Cardiac muscle cell (in vitro differentiated cells and primary cell): ENCODE measurements at places on chromosomes 1 and 21.

DNA sequence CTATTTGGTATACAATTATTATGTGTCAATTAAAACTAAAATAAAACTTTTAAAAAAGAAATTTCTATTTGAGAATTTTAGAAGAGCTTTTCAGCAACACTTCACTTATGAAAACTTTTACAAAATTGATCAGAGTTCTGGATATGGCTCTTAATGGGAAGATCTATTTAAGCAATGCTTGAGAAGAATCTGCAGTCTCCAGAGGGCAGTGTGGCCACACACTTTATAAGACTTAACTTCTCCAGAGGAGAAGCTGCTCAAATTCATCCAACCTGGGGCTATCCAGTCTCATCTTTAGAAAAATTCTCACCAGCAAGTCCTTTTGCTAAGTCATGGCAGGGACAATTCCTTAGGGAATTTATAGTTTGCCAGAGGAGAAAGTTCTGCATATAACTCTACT is 25.2 kb upstream of the AGO1 start:
- peak; percentile 9 for DNase-seq
- H3K36me3 ChIP-seq, result peaks cover 11% of the 10 kb centered on the region
- H3K27ac ChIP-seq, result no peak overlapping the region
- H3K4me3 ChIP-seq, result no peak overlapping the region
- H3K27me3 ChIP-seq, result no peaks in the 10 kb centered on the region
- H3K4me1 ChIP-seq, result no peaks in the 10 kb centered on the region

GRCh38 chr21:25329227-25329825 is 278.0 kb downstream of the MRPL39 start:
- no peaks in the 10 kb centered on the region for H3K4me1 ChIP-seq
- no peaks in the 10 kb centered on the region for H3K36me3 ChIP-seq
- H3K27me3 ChIP-seq, result no peaks in the 10 kb centered on the region
- H3K27ac ChIP-seq, result no peak overlapping the region
- DNase-seq, result no peak
- no peak overlapping the region for H3K4me3 ChIP-seq

GRCh38 chr1:172472495-172472894 is 28.6 kb upstream of the PIGC start:
- no peak overlapping the region for H3K4me3 ChIP-seq
- H3K27ac ChIP-seq, result no peak overlapping the region
- no peaks in the 10 kb centered on the region for H3K27me3 ChIP-seq
- H3K36me3 ChIP-seq, result no peaks in the 10 kb centered on the region
- peak; percentile 26 for DNase-seq

DNA sequence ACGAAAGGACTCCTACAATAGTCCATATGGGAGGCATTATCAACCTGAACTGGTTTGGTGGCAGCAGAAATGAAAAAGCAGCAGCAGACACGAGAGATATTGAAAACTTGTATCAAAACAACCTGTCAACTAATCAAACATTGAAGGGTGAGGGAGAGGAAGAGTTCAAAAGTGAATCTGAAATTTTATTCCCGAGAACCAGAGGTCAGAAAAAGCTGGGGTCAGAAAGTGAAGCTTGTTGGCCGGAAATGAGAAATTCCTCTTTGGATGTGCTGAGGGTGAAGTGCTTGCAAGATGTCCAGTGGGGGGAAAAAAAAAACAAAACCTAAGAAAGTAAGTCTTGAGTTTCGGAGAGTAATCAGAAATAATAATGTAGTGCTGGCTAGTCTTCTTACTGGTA is 1.9 kb upstream of the C4BPA start:
- H3K27ac ChIP-seq, result no peak overlapping the region
- no peaks in the 10 kb centered on the region for H3K36me3 ChIP-seq
- no peak overlapping the region for H3K4me3 ChIP-seq
- H3K27me3 ChIP-seq, result no peaks in the 10 kb centered on the region
- no peaks in the 10 kb centered on the region for H3K4me1 ChIP-seq

DNA sequence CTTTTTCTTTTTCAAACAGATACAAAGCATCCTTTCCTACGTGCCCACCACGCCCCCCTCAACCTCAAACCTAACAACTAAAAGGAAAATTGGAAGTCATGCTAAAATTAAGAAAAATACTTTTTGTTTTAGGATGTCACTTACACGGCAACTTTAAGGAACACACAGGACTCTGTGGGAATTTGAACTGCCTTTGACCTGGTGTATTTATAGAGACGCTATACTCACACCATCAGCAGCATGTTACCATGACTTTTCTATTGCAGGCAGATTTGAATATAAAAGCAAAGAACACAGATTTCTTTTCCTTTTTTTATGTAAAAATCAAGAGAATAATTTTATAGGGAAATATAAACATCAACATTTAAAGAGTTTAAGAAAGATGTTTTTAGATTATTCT is 198.2 kb downstream of the SIPA1L2 start:
- peaks cover 37% of the 10 kb centered on the region for H3K4me1 ChIP-seq
- H3K36me3 ChIP-seq, result peaks cover 38% of the 10 kb centered on the region
- DNase-seq, result no peak

DNA sequence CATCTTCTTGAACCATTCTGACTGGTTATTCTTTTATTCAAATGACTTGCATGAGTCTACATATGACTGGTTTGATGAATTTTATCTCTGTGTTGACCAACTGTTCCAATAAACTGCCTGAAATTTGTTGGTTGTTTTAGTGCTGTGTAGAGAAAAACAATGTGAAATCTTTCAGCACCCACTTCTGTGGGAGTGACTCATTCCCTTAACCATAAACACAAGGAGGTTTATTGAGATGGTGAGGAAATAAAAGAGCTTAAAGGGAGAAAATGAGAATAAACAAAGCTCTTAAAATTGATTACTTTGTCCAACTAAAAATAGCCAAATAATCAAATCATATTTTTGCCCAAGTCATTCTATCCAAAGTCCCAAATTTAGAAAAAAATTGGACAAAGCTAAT is 341.1 kb downstream of the TGFB2 start:
- H3K27me3 ChIP-seq, result no peaks in the 10 kb centered on the region
- peaks cover 3% of the 10 kb centered on the region for H3K4me1 ChIP-seq
- H3K4me3 ChIP-seq, result no peak overlapping the region
- no peak overlapping the region for H3K27ac ChIP-seq

- H3K4me3 ChIP-seq, result no peak overlapping the region
- no peak for DNase-seq
- no peaks in the 10 kb centered on the region for H3K27me3 ChIP-seq
- peaks cover 10% of the 10 kb centered on the region for H3K4me1 ChIP-seq
- H3K27ac ChIP-seq, result peak overlapping the region; percentile 11
- no peaks in the 10 kb centered on the region for H3K36me3 ChIP-seq
These were observed 438.5 kb downstream of the PTPRU start for GRCh38 chr1:29674627-29675326.

DNA sequence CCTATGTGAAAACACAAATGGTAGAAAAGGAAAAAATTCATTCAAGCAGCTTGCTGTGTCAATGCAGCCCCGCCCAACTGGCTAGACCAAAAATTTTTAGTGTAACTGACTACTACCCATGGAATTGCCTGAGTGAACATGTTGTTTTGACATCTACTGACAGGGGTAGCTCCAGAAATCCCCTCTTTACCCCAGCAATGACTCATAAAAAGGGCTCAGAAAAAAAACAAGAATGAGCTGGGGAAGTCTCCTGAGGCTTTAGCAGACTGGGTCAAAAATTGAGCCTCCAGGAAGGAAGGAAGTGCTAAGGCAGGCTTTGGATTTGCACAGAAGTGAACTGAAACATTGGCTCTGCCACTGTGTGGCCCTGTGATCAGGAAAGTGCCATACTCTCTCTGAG is 24.4 kb upstream of the FGGY start:
- H3K27me3 ChIP-seq, result no peaks in the 10 kb centered on the region
- no peak overlapping the region for H3K4me3 ChIP-seq
- no peak overlapping the region for H3K27ac ChIP-seq
- no peaks in the 10 kb centered on the region for H3K36me3 ChIP-seq
- DNase-seq, result peak; percentile 34

DNA sequence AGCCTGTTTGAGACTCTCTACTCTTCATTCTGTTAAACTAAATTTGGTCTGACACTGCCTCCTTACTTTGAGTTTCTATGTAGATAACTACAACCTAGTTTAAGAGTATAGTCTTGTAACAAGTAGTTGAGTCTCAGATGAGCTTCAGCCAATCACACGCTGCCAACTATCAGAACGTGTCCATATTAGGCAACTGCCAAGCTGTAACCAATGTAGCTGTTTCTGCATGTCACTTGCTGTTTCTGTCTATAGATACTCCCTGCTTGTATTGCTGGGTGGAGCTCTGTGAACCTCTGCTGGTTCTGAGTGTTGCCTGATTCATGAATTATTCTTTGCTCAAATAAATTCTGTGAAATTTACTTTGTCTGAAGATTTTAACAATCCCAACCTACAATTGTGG is 452.6 kb upstream of the NR5A2 start:
- H3K36me3 ChIP-seq, result no peaks in the 10 kb centered on the region
- H3K27ac ChIP-seq, result no peak overlapping the region
- DNase-seq, result no peak

DNA sequence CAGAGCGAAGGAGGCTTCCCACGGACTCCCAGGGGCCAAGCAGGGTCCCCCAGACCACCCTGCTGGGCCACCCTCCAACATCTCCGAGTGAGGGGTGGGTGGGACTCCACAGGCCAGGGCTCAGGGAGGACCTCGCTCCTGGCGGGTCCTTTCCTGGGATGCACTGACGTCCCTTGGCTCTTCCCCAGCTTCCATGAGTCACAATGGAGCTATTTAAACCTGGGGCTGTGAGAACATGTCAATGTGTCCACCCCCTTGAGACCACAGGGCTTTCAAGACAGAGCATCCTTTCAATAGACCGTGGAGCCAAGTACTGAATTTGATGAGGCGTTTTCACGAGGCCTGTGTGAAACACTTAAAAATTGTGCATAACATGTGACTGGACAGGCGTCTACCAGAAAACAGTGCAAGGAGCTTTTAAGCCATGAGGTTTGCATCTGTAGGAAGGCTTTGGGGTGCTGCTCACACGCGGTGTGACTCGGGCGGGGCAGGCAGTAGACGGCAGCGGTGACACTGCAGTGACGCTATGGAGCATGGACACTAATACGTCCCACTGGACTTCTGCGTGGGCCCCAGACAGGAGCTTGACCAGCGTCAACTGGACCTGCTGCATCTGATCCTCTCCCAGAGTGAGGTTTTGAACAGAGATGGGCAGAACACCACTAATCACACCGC is 24.1 kb upstream of the NPHP4 start:
- no peak overlapping the region for H3K4me3 ChIP-seq
- H3K27me3 ChIP-seq, result no peaks in the 10 kb centered on the region
- no peak overlapping the region for H3K27ac ChIP-seq
- H3K36me3 ChIP-seq, result no peaks in the 10 kb centered on the region

- H3K4me1 ChIP-seq, result no peaks in the 10 kb centered on the region
- DNase-seq, result no peak
- H3K4me3 ChIP-seq, result no peak overlapping the region
- H3K27ac ChIP-seq, result no peak overlapping the region
- peaks cover 18% of the 10 kb centered on the region for H3K27me3 ChIP-seq
These were observed 158.0 kb downstream of the IGSF21 start for GRCh38 chr1:18265641-18266040.

GRCh38 chr1:70042090-70042731 is 163.2 kb downstream of the LRRC40 start:
- peak; percentile 25 for DNase-seq
- H3K4me3 ChIP-seq, result no peak overlapping the region

DNA sequence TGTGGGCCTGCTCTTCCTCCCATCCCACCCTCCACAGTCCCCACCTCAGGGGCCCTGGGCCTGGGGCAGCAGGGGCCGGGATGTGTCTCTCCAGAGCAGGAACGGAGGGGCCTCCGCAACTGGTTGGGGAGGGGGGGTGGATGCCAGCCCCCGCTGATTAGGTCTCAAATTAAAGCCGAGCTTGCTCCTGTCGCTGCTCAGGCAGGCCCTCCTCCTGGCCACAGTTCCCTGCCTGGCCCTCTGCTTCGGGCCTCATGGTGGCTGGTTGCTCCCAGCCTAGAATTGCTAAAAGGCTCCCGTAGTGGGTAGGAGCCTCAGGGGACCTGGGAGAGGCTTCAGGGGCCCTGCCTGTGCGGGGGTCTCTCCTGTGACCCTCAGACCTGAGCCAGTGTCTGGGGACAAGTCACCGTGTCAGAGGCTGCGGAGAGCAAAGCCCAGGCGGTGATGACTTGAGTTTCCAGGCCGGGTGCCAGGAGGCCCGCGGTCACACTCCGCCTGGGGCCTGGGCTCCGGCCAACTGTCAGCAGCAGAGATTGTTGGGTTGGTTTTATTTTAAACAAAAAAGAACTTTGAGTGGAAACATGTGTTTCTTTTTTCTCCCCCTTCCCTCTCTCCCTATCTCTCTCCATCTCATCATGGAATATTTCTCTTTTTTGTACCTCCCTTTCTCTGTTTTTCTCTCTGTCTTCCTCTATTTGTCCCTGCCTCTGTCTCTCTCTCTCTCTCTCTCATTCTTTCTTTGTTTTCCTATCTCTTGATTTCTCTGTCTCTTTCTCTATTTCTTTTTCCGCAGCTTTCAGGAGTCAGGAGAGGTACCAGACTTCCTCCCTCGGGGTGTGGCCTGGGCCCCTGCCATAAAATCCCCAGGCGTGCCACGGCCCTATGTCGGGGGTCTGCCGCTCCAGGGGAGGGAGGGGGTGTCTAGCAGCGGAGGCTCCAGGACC is 20.0 kb upstream of the EPHA2 start:
- H3K27me3 ChIP-seq, result no peaks in the 10 kb centered on the region
- no peaks in the 10 kb centered on the region for H3K36me3 ChIP-seq
- peak overlapping the region; percentile 86 for H3K27ac ChIP-seq
- H3K4me1 ChIP-seq, result peaks cover 10% of the 10 kb centered on the region

- H3K27me3 ChIP-seq, result no peaks in the 10 kb centered on the region
- no peaks in the 10 kb centered on the region for H3K36me3 ChIP-seq
- no peak overlapping the region for H3K4me3 ChIP-seq
- DNase-seq, result no peak
These were observed 14.8 kb upstream of the KIF1B start for GRCh38 chr1:10195570-10195969.

DNA sequence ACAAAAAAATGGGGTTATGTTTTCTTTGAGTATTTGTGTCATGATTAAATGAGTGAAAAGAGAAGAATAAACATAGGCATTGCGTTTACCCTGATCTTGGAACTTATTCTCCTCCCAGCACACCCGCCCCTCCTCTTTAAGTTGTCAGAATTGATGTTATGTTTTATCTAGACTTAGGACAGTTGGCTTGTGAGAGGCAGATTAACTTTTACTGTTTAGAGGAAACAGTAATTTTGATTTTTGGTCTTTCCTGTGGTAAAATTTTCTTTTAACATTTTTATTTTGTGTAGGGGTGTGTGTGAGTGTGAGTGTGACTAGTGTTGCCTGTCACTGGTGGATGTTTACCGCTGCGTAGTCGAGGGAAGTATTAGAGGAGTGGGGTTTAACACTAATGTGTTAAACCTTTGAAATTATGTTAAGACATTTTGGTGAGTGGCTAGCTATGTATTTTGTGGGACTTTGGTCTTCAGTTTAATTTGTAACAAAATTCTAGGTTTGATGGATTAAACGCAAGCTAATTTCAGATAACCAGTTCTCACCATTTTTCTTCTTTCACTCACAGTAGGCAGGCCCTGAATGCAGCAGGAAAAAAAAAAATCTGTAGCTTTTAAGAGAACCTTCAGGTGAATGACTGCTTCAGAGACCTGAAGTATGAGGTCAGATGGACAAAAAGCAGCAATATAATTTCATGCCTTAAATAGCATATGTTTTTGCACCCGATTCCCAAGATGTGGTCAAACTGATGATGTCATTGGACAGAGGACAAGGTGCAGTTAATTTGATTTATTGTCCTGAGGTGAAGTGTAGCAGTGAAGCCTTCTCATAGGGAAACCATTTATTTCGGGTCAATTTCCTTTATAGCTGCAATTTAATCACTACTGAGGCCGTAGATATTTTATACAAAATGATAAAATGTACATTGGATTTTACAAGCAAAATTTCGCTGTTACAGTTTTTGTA is 2.7 kb downstream of the POU2F1 start:
- H3K36me3 ChIP-seq, result no peaks in the 10 kb centered on the region
- H3K27ac ChIP-seq, result peak overlapping the region; percentile 93
- peaks cover 43% of the 10 kb centered on the region for H3K4me1 ChIP-seq
- H3K27me3 ChIP-seq, result no peaks in the 10 kb centered on the region
